Left hindlimb (tissue), 1 donor: ENCODE measurements at places on chromosomes 7 and 10.

- peak; percentile 16 for DNase-seq
Observed at GRCh38 chr7:150944066-150945042, 33.8 kb downstream of the KCNH2 start.

- DNase-seq = no peak
Observed at GRCh38 chr7:21966271-21966670, 20.6 kb upstream of the CDCA7L start.

GRCh38 chr7:20412032-20412431, 81.3 kb downstream of the ITGB8 start:
- no peak for DNase-seq

DNA sequence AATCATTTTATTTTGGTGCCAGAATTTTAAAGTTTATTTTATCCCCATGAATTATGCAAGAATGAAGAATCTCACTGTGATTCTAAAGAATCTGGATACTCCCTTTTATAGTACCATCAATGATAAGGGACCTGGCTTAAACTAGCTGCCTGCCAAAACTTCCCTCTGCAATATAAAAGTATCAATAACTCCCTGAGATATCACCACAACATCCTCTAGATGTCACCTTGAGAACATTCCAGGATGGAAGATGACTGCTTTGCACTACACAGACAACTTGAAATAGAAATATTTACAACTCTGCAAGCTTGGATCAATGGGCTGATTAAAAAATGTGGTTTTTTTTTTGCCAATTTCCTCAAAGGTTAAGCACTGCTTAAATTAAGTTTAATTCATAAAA, 142.1 kb downstream of the SLC25A13 start:
- no peak for DNase-seq

GRCh38 chr7:151249034-151249731, 689 bp upstream of the SMARCD3 start:
- DNase-seq = peak; percentile 79

DNA sequence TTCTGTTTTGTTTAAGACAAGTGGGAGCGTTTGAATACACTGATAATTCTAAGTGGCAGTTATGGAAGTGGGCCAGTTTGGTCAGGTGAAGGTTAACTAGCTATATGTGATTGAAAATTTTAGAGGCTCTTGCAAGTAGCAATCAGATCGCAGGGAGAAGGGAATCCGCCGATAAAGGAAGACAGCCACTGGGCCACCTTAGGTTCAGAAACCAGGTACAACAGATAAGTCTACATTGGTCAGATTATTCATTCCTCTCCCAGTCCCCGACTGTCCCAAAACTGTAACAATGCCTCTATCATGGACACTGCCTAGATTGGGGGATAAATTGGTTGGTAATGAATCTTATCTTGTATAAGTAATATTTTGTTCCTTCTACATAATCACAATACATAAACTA, 8.9 kb downstream of the ANK3 start:
- no peak for DNase-seq

DNA sequence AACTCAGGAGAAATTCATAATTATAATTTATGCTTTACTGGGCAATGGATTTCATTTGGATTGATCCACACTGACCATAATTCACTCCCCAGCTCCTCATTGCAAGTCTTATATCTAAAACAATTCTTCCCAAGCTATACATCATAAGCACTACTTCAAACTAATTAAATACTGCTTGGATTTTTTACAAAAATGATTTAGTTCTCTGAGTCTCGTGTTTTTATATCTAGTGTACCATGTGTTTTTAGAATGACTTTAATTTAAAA, 443.8 kb downstream of the GPAM start:
- no peak for DNase-seq

- no peak for DNase-seq
Observed at GRCh38 chr10:122464586-122464985, 3.2 kb downstream of the HTRA1 start.
